IMR-90 (cell line): ENCODE measurements at places on chromosomes 1 and 21. TPM values are rescaled to one million over a fixed set of nuclear protein-coding genes. Genes with fewer than 3 reads are reported as not detected.
A peak's percentile ranks its signal among the peaks of the same experiment; 100 is the strongest.

AQP10 gene
- total RNA-seq = not detected in 2 replicates

LIN28A gene
- not detected in 2 replicates for total RNA-seq

RAP1GAP gene
- total RNA-seq = under 0.01 TPM in 1 of 2 replicates, not detected in the other

UBE2U gene
- total RNA-seq = not detected in 2 replicates

ZNF593OS gene
- not detected in 2 replicates for total RNA-seq

DNA sequence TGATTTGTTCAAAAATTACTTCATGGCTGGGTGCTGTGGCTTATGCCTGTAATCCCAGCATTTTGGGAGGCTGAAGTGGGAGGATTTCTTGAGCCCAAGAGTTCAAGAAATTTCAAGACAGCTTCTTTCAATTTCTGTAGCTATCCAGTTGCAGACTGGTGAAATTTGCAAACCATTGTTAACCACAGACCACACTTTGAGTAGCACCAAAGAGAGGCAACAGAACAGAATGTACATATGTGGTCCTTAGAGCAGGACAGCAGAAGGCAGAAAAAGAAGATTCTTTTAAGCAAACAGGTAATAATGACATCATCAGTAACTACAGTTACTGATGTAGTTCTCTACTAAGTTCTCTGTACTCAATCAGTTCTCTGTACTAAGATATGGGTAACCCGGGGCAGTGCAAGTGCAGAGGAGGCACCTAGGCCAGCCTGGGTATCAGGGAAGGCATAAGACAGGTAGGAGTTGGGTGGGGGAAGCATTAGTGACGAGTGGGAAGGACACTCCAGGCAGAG lies 5.5 kb upstream of the KLF17 start:
- no peak for DNase-seq

GRCh38 chr1:220680085-220680687 lies 10.0 kb upstream of the C1orf115 start:
- peak; percentile 19 for DNase-seq

DNA sequence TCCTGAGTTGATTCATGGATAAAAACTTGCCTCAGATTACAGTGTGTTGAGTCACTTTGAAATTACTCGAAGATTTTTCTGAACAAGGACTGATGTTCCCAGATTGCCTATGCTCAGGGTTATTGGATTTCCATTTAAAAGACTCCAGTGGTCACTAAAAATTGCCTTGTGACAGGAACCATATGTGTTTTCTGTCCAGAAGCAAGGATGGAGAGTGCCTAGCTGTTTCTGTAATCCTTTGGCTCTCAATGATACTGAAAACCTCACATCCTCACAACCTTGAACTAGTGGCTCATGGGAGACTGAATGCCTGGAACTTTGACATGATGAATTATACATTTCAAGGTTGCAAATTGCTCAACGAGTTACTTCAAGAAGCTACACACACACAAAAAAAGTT lies 1271.8 kb downstream of the BRINP3 start:
- peak; percentile 30 for DNase-seq

DNA sequence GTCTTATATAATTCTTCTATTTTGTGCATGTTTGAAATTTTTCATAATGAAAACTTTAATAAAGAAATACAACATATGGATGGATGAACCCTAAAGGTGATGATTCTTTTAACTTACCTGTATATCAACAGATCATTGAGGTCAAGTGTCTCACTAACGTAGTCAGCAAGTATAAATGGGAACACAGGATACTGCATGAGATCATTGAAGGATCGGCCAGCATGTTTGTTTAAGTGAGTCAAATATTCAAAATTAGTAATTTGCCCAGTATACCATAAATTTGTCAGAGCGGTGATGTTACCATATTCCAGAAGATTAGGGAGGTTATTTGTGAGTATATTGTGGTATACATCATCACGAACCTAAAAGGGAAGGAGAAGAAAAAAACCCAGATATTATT lies 71.0 kb upstream of the GNG4 start:
- DNase-seq = peak; percentile 67

DNA sequence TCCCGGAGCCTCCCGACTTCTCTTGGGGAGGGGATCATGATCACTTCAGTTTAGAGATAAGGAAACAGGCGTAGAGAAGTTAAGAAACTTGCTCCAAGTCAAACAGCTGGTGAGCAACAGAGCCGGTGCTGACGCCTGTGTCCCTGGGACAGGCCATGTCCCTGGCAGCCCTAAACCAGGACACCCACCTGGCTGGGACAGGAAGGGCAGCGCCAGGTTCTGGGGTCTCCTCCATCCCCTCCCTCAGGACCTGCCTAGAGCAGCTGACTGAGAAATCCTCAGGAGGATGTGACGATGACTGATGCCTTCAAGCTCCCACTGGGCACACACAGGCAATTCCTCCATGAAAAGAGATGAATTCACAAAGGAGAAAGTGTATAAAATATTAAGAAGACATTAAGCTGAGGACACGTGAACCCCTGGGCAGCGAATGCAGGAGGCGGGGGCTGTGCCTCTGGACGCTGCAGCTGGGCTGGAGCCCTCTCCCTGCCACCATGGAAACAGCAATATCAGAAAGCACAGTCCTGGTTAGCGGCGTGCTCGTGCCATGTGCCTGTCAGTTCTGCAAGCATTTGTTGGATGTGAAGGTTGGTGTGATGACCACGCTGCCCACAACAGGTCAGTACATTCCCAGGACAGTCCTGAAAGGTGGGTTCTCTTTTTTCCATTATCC lies 40.1 kb upstream of the C1orf174 start:
- no peak for DNase-seq

DNA sequence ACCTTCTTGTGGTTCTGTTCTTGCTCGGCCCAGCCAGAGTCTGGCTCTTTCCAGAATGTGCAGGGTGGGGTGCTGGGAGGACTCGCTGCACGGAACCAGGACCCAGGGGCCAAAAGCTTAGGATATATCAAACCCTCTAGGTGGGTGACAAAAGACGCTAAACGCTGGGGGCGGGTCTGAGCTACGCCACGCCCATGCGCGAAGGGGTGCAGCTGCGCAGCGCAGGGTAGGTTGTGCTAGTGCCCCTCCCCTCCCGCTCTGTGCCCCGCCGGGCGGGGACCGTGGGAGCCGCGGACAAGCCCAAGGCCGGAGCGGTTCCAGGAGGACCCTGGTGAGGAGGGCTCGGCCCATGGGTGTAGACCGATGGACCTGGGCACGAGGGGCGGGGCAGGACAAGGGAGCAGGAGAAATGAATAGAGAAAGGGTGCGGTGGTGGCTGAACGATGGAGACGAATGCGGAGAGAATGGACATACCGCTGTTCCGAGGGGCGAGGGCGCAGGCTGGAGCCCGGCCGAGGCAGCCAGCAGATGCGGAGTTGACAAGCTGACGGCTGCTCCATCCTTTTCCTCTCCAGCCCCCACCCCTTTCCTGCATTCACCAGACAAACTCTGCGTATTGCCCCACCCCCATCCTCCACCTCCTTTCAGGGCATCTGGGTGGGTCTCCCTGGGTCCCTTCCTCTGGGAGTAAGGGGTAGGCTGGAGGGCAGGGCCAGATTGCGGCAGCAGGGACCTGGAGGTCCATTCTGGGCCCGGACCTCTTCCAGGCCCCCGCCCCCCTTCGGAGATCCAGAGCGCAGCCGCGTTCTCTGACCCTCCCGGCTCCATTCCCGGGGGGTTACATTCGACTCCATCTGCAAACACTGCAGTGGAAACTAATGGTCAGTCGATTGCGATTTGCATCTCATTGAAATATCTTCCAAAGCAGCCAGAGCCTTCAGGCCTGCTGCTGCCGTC lies at the start of gene RUSC1:
RUSC1 (plus strand) TSS at position 234 of the 957 bp plus-strand sequence. CDS start 880 bp downstream, outside the sequence.
- peak; percentile 49 for DNase-seq

DNA sequence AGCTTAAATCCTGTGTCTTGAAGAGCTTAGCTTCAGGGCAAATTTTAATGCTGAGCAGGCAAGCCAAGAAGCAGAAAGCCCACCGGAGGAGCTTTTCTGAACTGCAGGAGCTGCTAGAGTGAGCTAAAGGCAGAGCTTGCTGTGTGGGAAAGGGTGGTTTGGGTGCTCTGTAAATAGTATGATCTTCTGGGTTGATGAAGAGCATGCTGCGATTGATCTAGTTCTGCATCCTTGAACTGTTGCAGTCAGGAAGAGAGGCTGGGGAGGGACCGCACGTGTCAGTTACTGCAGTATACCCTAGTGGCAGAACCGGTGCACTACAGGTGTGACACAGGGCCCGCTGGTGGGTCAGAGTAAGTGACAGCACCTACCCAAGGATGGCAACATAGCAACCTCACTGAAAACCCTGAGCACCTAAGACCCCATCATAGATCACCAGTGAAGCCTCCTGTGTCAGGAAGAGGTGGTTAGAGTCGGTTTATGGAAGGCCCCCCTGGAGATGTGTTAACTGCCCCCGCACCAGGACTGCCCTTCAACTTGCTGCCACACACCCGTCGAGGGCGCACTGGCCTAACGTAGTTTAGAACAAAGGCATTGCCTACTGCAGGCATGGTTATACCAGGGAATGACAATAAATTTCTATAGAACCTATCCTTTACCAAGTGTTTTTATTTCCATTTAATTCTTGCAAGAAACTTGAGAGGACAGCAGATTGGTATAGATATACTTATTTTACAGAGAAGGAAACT lies 146.0 kb upstream of the KIAA0040 start:
- DNase-seq = no peak

DNA sequence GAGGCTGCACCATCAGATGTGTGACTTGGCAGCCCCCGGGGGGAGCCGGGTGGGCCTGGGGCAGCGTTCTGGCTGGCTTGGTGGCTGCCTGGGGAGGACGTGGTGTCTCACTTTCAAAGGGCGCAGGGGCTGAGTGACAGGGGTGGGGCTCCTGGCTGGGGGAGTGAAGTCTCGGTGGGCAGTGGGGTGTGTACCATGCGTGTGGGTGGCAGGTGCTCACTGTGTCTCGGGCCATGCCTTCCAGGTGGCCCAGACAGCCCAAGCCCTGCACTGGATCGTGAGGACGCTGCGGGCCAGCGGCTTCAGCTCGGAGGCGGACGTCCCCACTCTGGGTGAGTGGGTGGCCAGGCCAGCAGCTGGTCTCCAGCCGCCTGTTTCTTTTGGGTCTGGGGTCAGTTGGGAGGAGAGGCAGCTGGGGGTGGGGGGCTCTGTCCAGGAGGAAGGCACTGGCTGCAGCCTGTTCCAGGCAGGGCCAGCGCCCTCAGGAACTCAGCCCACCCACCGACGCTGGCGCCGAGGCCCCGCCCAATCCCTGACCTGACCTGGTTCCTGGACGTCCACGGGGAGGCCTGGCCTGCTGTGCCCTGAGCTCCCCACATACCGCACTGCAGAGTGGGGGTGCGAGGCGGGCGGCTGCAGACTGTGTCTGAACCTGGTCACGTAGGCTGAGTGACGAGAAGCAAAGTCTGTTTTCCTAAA lies 30.6 kb upstream of the LRRC3 start:
- DNase-seq = no peak

GRCh38 chr1:15918962-15919715 lies 56.8 kb downstream of the ZBTB17 start:
- peak; percentile 84 for DNase-seq

DNA sequence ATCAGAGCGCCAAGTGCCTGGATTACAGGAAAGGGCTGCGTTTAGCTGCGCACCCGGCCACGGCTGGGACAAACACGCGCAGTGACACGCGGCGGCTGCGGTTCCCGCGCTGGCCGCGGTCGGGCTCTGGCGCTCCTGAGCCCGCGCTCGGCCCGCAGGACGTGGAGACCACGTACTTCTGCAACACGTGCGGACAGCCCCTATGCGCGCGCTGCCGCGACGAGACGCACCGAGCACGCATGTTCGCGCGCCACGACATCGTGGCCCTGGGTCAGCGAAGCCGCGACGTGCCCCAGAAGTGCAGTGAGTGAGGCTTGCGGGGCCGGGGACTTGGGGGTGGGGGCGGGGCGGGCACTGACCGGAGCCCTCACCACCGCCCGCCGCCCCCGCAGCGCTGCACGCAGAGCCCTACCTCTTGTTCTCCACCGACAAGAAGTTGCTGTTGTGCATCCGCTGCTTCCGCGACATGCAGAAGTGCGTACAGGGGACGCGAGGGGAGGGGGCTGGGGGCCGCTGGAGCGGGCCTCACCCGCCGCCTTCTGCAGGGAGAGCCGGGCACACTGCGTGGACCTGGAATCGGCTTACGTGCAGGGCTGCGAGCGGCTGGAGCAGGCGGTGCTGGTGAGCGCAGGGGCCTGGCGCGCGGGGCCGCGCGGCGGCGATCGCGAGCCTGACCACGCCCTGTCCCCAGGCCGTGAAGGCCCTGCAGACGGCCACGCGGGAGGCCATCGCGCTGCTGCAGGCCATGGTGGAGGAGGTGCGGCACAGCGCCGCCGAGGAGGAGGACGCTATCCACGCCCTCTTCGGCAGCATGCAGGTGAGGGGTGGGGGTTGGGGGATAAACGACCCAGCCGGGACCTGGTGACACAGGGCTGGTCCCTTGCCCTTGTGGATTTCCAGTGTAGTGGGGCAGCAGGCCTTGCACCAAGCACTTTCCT lies 3.1 kb downstream of the RNF207 start:
- DNase-seq = peak; percentile 42

GRCh38 chr1:54506594-54506993 lies 41.4 kb upstream of the ACOT11 start:
- peak; percentile 43 for DNase-seq
